ENCODE measurements at places on chromosomes 5 and 9.

- no peak for DNase-seq
Observed at GRCh38 chr9:4292781-4293180, 7.1 kb downstream of the GLIS3 start.

DNA sequence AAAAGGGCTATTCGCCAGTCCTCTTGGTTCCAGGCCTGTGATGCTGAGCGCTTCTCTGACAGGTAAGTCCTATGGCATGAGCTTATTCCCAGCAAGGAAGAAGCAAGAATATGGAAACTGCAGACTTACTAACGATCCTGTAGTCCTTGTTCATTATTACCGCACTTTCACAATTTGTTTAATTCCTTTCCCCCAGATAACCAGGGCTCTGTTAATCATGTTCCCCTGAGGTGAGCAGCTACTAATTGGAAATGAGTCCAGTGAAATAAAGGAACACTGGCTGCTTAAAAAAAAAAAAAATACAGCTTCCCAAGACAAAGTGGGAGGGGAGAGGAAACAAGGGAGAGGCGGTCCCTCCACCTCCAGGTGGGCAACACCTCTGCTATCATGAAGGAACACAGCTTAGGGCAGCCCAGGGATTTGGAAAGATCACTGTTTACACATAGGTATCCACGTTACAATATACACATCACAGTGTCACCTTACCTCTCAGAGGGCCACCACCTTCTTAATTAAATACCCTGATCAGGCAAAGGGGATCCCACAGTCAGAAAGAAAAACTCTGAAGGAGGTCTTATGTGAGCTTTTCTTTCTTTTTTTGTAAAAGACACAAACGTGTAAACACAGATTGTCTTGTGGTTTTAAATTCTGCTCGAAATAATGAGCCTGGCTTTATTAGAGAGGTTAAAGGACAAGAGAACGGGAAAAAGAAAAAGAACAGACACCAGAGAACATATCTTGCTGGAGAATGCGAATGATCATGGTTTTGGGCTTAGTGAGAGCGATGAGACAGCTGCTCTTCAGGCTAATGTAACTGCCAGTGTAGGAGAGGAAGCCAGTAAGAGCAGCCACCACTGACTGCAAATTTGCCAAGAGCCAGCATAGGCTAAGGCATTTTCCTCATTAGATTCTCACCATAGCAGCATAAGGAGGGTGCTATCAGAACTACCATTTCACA lies 258.6 kb downstream of the CRB2 start:
- no peak for DNase-seq

- DNase-seq, result no peak
Observed at GRCh38 chr5:135124128-135124527, 90.1 kb upstream of the PITX1 start.

DNA sequence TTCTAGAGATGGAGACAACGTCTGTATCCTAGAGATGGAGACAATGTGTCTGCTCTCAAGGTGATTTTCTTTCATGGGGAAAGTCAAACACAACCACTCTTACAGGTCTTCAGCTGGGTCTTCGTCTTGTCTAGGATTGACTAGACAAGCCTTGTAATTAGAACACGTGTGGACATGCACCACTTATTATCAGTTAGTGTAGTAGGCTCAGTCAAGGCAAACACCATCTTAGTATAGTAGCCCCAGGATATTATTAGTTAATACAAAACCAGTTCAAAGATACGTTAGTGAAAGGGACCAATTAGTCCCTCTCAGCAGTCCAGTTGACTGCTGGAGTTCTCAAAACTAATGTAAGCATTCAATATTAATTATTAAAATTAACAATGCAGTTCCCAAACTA lies 15.1 kb upstream of the CCL28 start:
- no peak for DNase-seq

- DNase-seq, result no peak
Observed at GRCh38 chr5:121500310-121500709, 351.4 kb upstream of the FTMT start.

DNA sequence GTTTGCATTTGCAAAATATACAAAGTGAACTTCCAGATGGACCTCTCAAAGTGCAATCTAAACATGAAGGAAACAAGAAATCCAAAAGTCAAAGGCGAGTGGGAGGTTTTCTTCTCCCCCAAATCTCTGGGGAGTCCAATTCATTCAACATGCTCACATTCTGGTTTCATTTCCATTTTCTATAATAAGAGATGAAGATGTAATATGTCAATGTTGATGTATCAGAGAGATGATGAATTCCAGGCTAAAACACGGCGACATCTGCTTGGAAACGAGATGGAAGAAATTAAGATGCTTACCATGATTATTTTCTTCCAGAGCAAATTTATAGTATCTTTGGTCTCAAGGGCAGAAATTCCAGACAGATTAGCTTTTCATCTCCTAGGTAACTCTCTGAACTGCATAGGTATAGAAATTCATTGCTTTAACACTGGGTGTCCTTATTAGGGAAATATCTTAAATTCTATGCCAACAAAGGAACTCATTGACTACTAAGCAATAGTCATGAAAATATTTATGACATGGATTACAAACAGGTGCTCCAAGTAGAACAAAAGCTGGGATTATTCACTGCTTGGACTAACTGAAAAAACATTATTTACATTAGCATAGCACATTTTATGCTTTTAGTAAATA lies 287.9 kb downstream of the SEC61B start:
- DNase-seq, result no peak

GRCh38 chr5:124105326-124105725 lies 593.3 kb downstream of the CSNK1G3 start:
- DNase-seq, result no peak
